Stimulated activated CD4-positive, alpha-beta T cell treated with anti-CD3 and anti-CD28 coated beads, Interleukin-4, amount 100 ng/mL, for 4 hours (primary cell): ENCODE measurements at places on chromosomes 12 and 14.
A peak's percentile ranks its signal among the peaks of the same experiment; 100 is the strongest.

- DNase-seq = no peak
Measured at GRCh38 chr14:38138473-38139138, 69.1 kb upstream of the SSTR1 start.

DNA sequence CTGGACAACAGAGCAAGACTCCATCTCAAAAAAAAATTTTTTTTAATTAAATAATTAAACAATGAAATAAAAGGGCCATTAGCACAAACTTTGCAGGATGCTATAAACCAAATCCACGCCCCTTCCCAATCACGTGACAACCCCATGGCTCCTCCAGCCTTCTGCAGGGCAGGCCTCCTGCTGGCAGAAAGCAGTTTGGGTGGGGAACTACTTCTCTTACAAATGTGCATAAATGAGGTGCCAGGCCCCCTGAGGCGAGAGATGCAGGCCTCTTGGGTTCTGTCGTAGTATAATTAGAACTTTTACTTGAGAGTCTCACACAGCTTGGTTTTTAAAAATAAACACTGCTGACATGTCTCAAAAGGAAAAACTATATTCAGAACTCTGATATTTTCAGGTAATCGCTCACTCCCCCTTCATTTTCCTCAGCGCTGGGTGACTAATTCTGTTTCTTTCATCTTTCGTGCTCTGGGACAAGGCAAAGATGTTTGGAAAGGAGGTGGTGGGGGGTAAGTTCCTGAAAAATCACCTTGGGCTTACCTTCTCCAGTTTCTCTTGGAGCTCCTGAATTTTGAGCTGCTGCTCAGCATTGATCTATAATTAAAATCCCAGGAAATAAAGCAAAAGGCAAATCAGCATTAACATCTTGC lies 101.7 kb downstream of the CIT start:
- DNase-seq = no peak

DNA sequence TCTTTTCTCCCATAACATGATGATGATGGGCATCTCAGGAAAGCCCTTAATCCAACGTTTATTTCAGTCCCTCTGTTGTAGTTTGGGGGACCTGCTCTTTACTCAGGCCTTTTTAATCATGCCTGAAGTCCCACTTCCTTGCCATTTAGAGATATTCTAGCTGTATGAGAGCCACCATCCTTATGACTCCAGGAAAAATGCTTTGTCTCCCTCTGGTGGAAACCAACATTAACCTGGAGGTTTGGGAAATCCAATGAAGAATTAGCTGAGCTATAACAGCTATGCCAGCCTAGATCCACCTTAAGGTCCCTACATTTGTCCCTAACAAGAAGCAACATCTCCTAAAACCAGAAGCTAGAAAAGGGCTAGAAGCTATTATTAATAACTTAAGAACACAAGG lies 1399.1 kb downstream of the LRFN5 start:
- no peak for DNase-seq

DNA sequence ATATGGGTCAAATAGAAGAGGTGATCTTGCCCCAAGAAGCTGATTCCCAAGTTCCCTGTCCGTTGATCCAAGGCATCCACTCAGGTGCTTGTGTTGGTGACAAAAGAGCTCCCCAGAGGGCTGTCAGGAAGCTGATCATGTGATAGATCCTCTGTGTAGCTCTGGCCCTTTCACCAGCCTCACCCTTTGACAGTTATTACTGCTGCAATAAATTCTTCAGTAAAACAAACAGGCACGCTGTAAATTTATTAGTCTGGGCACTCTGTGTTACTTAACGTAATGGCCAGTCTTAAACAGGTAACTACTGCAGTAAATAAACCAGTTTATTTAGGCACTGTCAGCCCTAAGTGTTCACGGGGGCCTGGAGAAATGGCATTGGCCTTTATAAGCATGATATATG lies 473.9 kb downstream of the BCL11B start:
- DNase-seq = no peak

DNA sequence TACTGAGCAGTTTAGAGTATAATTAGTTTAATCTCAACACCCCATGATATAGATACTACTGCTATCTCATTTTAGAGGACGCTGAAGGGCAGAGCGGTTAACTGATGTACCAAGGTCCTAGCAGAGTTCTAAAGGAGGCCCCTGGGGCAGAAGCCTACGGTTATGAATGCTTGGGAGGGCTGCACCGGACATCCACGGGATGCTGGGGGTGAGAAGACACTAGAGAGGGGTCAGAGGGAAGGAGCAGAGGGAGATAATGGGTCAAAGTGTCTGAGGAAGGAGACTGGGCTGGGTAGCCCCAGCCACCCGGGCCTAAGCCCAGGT lies 1.6 kb upstream of the ACTR6 start:
- DNase-seq = no peak

- DNase-seq = no peak
Measured at GRCh38 chr12:56996793-56997545, 9.4 kb downstream of the ZBTB39 start.

- DNase-seq = peak; percentile 51
Measured at GRCh38 chr14:104393898-104394381, 185.6 kb upstream of the C14orf180 start.

GRCh38 chr12:68227356-68227755 lies 1.7 kb upstream of the IL26 start:
- DNase-seq = no peak

GRCh38 chr14:65419593-65420252 lies 7.2 kb downstream of the FUT8 start:
- no peak for DNase-seq

- no peak for DNase-seq
Measured at GRCh38 chr14:90536092-90536491, 139.3 kb downstream of the CALM1 start.

GRCh38 chr12:119835068-119835467 lies 42.1 kb downstream of the CIT start:
- no peak for DNase-seq

DNA sequence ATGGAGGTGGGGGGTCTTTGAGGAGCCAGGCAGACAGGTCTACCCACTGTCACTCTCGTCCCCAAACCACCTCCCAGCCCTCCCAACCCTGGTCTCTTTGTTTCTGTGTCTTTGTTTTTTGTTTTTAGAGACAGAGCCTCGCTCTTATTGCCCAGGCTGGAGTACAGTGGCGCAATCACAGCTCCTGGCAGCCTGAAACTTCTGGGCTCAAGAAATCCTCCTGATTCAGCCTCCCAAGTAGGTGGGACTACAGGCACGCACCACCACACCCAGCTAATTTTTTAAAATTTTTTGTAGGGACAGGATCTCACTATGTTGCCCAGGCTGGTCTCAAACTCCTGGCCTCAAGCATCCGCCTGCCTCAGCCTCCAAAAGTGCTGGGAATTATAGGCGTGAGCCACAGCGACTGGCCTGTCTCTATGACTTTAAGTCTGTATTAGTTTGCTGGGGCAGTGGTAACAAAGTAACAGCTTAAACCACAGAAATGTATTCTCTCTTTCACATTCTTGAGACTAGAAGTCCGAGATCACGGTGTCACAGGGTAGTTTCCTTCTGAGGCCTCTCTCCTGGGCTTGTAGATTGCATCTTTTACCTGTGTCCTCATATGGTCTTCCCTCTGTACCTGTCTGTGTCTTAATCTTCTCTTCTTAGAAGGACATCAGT lies 26.1 kb downstream of the DTX1 start:
- DNase-seq = no peak

DNA sequence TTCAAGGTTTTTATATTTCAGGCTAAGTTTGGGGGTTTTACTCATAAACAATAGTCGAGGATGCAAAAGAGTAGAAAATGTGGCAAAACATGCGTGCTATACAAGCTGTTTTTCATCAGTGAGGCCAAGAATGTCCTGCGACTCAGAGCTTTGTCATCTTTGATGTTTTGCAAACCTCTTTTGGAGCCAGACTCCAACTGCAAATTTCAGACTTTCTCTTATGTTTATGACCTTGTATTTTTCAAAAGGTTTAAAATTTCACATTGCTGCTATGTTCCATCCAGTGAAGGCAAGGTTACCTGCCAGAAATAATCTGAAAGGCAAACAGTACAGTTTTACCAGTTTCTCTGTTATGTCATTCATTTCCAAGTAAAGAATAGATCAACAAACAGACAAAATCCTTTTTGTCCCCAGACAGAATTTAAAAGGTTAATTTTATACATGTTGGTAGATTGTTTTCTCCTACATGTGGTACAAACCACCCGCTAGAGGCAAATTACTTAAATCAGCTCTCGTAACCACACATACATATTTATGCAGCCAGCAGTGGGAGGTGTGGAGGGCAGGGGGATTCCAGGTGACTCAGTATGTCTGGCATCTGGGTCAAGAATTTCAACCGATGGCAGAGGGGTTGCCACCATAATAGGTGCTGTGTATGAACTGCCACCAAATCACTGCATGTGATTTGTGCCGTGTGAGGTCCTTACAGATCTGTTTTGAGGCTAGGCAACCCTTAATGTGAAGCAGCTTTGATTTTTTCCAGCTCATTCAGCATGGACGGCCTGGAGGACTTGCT lies 119.8 kb upstream of the CPM start:
- peak; percentile 30 for DNase-seq

- no peak for DNase-seq
Measured at GRCh38 chr14:91068642-91069041, 8.2 kb upstream of the RPS6KA5 start.

DNA sequence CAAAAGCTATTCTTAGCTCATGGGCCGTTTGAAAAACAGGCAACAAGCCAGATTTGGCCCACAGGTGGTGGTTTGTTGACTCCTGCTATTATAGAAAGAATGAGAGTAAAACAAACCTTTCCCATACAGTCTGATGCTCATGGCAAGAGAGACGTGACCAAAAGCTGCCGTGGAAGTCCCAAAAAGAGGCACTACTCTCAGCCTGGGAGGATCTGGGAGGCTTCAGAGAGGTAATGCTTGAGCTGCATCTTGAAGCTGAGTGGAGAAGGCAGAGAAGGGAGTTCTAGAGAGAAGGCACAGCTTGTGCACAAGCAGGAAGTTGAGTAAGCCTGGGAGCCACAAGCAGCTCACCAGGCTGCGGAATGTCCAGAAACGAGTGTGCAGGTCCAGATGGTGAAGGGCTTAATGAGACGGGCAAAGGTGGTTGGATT lies 9.6 kb downstream of the PLXNC1 start:
- no peak for DNase-seq

- DNase-seq = no peak
Measured at GRCh38 chr14:75660238-75660629, 442 bp downstream of the ERG28 start.

GRCh38 chr12:11748903-11749302 lies 99.4 kb downstream of the ETV6 start:
- no peak for DNase-seq

- DNase-seq = no peak
Measured at GRCh38 chr12:114241973-114242434, 163.9 kb downstream of the TBX5 start.
